NCI-H524 treated with DMSO at 0.1 percent for 48 hours (cell line): ENCODE measurements at places on chromosomes 1 and 21.

DNA sequence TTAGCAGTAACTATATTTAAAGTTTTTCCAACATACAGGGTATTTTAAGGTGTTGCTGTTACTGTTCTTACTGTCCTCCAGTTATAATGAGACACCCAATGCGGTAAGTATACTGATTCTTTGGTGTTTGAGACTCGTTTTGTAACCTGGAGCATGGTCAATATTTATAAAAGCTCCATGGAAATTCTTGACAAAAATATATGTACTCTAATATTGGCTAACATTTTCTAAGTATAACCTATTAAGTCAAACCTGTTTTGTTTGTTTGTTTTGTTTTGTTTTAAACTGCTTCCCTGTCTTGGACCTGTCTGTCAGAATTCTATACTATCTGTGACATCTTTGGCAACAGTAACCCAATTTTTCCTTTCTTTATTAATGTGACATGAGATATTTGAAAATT, 15.9 kb upstream of the CAP1 start:
- no peak for DNase-seq

DNA sequence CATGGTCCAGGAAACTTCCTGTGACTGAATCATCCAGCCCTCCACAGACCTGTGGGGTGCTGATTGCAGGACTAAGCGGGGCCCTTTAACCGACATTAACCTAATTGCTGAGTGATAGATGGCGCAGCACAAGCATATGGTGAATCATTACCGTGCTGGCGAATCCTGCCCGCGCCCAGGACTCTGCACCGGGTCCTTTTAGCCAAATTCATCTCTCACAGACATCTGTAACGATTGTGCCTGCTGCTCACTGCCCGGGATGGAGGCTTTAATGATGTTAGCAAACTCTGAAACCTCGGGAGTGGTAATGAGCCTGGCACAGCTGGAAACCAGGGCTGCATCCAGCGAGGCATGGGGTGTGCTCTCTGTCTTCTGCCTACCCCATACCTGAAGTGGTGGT, 147.3 kb upstream of the CD34 start:
- no peak for DNase-seq

DNA sequence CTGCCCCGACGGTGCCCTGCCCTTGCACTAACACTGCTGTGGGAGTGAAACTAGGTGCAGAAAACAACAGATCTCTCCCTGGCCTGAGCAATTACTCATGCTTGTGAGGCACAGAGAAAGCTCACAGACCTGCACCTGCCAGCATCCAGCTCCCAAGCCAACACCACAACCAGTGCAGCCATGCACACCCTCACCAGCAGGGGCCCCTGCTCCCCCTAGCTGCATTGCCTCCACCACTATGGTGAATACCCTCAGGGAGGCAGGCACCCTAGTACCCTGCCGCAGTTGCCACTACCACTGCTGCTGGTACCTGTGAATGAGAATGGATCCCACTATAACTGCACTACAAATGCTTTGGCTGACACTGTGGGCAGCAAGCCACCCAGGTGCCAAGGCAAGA, 7.1 kb upstream of the DIRAS3 start:
- DNase-seq: no peak

DNA sequence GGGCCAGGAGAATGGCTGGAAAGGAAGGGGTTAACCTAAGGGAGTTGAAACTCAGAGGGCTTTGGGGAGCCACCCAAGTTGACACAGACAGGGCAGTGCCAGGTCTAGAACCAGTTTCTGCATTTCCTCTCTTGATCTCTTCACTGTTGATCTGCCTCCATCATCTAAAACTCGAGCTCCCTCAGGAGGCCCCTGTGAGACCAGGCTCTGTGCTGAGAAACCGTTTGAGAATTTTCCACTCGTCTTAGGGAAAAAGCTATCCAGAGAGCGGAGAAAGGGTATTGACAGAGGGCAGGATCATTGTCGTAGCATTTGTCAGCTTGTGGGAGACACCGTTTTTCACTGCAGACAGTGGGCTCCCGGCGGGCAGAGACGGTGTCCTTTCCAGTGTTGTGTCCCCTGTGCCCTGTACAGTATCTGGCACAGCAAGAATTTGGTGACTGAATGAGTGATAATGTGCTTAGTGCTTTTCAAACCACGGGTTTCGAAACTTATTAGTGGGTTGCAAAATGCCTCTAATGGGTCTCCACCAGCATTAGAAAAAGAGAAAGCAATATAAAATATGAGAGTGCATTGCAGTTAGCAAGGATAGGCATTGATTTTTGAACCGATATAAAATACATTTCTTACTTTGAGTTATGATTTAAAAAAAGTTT, 31.1 kb downstream of the PROK1 start:
- no peak for DNase-seq

DNA sequence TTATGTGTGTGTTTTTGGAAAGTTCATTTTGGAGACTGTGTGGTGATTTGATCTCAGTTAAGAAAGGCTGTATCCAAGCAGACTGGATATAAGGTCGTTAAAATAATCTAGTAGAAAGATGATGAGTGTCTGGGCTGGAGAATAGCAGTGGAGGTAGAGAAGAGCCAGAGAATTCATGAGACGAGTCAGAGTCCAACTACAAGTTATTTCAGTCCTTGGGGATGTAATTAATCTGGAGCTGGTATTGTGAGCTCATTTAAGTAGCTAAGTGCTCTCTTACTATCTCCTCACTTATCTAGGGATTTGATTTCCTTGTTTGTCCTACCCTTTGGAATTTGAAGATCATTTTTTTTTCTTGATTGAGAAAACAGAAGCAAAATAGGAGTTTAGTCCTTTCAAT, 1219.0 kb upstream of the ADGRL4 start:
- DNase-seq: no peak

- DNase-seq: no peak
Observed at GRCh38 chr1:201172326-201172725, 18.1 kb upstream of the TMEM9 start.

DNA sequence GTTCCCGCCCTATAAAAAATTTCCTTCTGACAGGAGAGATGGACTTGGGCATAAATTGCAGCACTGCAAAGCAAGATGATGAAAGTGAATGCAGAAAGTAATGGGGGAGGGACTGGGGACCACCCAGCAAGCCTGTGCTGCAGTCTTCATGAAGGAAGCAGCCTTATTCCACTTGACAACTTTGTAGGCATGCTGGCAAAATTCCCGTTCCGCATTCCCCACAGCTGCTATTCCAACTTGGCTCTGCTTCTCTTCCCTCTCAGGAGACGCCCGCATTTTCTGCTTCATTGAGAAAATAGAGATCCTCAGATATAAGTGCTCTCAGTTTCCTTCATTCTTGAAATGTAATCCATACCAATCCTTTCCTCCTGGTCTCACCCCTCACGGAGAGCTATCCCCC, 2.4 kb downstream of the HMGB4 start:
- no peak for DNase-seq

- DNase-seq: no peak
Observed at GRCh38 chr1:63651161-63651701, 58.0 kb downstream of the PGM1 start.

DNA sequence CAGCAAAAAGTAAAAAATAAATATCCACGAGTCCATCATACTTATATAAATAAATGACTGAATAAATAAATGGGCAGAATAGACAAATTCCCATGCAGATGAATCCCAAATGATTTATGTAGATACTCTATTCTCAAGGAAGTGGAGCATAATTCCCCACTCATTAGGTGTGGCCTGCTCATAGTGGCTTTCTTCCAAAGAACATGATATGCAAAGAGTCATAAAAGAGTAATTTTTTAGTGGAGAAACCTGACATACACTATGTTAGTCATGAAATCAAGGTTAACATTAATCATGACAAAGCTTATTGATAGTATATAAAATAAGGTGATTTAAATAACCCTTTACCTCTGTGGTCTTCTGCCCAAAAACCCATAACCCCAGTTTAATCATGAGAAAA, 298.9 kb downstream of the DPYD start:
- no peak for DNase-seq

- DNase-seq: no peak
Observed at GRCh38 chr1:37449936-37450335, 24.4 kb upstream of the ZC3H12A start.

DNA sequence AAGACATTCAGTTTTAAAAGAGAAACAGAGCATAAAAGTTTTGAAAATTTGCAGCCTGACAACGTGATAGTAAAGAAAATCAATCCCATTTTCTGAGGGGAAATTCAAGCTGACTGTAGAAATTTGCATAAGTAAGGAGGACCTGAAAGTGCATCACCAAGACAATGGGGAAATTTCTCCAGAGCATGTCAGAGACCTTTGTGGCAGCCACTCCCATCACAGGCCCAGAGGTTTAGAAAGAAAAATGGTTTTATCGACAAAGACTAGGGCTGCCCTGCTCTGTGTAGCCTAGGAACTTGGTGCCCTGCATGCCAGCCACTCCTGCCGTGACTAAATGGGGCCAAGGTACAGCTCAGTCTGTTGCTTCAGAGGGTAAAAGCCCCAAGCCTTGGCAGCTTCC, 1640.2 kb upstream of the PRMT6 start:
- DNase-seq: no peak

DNA sequence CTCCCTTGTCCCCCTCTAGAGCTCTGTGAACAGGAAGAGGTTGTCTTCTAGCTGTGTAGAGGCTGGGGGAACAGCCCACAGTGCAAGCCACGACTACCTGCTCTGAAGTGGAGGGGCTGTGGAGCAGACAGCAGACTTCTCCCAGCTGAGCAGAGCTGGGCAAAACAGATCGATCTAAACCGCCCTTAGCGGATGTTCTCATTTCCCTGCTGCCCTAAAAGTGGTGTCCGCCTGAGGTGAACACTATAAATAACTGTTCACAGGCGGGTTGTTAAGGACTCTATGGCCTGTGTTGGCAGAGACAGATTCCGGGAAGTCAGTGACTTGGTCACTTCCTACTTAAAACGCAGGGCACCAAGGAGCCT, 203.2 kb downstream of the RHOU start:
- no peak for DNase-seq

DNA sequence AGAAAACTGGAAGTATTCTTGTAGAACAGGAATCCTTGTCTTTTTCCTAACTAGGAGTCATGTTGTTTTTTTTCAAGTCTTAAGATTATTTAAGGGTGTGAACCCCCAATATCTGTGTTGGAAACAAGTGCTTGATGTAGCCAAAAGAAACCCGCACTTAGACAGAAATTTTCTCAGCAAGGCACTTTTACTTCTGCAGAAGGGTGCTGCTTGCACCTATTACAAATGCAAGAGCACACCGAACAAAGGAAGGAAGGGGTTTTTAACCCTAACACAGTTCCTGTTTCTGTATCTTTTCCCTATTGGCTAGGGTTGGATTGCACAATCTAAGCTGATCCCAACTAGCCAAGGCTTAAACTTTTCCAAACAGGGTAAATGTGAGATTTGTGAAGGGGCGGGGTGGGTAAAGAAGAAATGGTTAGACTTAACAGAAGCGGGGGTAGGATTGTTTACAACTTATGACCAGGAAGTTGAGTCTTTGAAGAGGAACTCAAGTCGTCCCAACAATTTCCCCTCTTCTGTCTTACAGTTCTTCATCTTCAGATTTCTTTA, 75.1 kb downstream of the ZFYVE9 start:
- no peak for DNase-seq

DNA sequence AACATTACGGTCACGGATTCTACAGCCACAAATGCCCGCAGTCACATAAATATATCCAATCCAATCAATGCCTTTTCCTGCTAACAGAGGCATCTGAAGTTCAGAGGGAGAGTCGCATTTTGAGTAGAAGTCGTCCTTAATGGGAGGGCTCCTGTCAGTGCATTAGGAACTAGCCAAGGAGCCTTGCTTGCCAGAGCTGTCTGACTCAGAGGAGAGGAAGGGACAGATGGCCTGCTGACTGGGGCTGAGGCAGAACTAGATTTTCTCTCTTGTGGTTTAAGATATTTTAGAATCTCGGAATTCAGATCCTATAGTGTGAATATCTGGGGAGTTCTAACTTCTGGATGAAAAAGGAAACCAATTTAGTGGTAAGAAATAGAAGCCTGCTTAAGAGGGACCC, 10.6 kb downstream of the XKR8 start:
- no peak for DNase-seq

DNA sequence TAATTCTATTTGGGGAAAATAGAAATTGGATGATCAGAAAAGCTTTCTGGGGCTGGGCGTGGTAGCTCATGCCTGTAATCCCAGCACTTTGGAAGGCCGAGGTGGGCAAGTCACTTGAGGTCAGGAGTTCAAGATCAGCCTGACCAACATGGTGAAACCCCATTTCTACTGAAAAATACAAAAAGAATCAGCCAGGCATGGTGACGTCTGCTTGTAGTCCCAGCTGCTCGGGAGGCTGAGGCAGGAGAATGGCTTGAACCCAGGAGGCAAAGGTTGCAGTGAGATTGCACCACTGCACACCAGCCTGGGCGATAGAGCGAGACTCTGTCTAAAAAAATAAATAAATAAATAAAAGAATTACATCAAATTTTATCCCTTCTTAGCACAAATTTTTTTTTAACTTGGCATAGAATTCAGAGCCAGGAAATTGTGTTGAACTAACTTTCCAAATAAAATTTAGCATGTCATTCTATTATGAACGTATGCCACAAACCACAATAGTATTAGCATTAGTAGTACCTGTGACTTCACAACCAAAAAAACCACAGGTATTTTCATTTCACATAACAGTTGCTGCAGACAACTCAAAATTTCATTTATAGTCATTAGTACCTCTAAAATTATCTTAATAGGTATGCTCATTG, 4.5 kb upstream of the ANKRD13C start:
- no peak for DNase-seq

GRCh38 chr1:200139661-200140250, 112.2 kb downstream of the NR5A2 start:
- DNase-seq: no peak

DNA sequence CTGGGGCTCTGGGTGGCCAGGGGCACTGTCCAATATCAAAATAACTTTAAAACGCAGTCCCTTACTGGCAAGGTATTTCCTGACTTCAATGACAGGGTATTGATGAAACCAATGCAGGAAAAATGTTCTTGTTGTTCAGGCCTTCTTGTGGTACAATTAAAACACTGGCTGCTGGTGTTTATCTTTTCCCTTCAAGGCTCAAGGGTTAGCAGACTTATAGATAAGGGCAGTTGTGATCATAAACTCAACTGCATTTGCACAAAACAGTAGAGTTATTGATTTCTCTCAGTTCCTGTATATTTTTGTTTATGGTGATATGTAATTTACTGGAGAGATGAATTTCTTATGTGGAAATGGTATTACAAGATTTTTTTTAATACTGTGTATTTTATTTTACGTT, 2.7 kb upstream of the CD84 start:
- no peak for DNase-seq

DNA sequence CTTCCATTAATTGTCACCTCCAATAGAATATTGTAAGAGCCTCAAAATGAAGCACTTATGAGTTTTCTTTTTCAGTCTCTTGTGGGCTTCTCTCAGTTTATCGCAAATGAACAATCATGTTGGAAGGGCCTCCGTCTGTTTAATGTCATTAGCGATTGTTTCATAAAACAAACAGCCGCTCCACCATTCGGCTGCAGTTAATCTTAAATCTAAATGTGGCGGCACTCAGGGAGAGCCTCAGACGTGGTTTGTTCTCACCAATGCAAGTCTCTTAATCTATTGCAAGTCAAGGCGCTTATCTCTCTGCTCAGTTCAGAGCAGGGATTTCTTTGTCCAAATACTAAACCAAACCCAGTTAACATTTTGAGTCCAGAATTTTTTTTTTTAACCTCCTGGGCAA, 34.9 kb upstream of the ESRRG start:
- DNase-seq: no peak
